ENCODE measurements at places on chromosomes 2 and 18.
A peak's percentile ranks its signal among the peaks of the same experiment; 100 is the strongest.

- no peak for DNase-seq
Observed at GRCh38 chr2:239866778-239867177, 158.4 kb downstream of the NDUFA10 start.

DNA sequence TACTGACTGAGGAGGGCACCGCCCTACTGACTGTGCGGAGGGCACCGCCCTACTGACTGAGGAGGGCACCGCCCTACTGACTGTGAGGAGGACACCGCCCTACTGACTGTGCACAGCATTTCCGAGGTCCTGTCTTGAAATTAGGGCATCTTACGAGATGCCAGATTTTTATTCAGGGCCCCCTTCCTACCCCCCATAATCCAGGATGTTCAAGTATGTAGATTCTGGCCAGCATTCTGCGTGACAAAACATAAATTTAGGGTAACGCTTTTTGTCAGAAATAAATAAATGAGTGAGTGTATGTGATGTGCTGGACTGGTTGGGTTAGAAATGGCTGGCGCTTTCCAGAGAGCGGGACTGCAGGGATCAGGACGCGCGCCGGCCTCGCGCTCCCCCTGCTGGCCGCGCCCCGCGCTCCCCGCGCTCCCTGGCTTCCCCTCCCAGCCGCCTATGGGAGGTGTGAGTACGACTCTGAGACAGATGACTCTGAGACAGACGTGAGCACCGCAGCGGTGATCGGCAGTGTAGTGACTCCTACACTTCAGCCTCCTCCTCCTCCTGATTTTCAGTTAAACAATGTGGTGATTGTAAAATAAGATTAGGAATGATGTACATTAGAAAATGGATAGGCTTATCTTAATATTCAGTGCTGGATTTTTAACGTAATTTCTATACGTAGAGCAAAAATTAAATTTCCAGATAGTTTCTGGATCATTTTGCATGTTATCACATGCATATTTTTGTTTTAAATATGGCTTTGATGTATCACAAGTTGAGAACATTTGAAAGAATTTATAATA is 149.2 kb upstream of the NFATC1 start:
- DNase-seq: peak; percentile 75

DNA sequence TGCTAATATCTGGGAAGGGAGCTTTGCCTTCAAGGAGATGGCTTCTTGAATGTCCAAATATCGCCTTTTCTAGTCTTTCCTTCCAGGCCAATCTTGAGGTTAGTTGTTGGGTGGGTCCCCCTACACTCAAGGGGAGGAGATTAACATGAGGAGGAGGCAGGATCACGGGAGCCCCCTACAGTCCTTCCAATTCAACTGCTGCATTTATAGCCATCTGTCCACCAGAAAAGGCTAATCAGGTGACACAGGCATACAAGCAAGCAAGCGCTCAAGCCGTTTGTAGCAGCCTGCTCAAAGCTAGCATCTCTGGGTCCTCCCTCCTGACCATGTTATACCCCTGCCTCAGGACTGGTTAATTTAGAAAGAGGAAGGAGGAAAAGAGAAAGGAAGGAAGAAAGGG is 87.6 kb downstream of the MRPS9 start:
- DNase-seq: no peak

- no peak for DNase-seq
Observed at GRCh38 chr2:105858868-105859693, 114.4 kb downstream of the NCK2 start.

- no peak for DNase-seq
Observed at GRCh38 chr18:39039813-39040212, 1474.2 kb upstream of the CELF4 start.

- DNase-seq: no peak
Observed at GRCh38 chr2:29723255-29724001, 198.0 kb downstream of the ALK start.
